ENCODE measurements at places on chromosomes 12 and 14.

DNA sequence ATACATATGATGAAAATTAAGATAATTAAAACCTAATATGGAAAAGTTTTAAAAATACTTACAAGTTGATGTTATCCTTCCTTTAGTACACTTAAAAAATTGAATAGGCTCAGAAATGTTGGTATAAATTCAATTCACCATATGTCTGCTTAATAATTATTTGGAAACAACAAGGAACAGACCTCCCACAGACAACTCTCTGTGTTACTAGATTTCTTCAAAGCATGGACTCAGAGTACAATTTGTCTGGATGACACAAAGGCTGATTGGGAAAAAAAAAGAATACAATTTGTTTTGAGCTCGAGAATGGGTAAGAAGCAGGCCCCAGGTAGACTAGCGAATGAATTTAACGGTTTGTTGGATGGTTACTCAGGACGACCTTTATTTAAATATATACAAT, 48.9 kb upstream of the BTG1 start:
- no peak for DNase-seq

DNA sequence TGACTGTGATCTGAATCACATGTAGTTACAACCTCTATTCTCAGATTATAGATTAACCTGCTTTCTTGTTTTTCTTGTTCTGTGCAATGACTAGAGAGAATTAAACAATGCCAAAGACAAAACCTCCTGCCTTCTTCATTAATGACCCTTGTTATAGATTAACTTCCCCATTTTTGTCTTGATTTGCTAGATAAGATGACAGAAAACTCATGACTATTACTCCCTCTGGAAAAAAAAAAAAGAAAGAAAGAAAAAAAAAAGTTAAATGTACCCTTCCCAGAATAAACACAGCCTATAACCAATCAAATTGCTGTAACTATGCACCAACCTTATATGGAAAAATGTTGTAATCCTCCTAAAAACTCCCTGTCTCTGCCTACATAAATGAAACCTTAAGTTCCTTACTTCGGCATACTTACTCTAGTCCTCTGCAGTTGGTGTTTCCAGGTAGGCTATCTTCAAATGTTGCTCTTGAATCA, 41.1 kb upstream of the PCED1B start:
- no peak for DNase-seq

GRCh38 chr14:102771144-102771543, 6.1 kb upstream of the TRAF3 start:
- DNase-seq, result no peak

DNA sequence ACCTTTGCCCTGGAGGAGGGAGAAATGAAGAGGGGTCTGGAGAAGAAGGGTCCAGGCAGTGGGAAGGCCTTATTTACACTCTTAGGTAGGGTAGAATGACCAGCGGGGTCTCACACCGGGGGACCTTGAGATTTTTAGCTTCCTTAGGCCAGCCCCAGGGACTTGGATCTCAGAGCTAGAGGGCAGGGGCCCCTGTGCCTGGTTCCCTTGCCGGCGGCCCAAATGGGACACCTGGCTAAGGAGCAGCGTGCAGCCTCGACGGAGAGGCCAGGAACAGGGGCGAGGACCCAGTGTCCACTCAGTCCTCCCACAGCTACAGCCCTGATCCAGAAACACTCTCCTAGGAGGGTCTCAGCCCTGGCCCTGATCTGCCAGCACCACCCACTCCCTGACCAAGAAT, 41.8 kb downstream of the DIO3 start:
- DNase-seq, result no peak

DNA sequence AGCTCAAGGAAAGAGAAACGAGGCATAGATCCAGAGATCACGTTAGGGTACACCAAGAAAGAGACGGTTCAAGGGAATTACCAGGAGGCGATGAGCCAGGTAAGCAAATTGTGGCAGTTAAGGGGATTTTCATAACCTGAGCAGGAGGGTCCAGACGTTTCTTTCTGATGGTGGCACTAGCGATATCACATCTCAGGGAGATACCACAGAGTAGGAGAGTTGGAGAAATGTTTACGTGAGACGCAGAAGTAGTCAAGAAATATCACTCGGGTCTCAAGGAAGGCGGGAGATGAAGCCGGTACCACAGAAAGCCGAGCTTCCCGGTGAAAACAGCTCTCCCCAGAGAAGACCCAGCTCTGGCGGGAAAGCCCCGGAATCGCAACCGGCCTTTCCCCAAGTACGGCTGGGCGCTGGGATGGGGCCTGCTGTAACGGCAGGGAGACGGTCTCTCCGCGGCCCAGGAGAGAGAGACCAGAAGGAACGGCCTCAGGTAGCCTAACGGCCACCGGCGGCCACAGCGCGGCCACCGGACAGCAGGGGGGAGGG, 485 bp downstream of the SENP1 start:
- no peak for DNase-seq

- no peak for DNase-seq
Measured at GRCh38 chr12:124655048-124655697, 87.8 kb upstream of the NCOR2 start.

DNA sequence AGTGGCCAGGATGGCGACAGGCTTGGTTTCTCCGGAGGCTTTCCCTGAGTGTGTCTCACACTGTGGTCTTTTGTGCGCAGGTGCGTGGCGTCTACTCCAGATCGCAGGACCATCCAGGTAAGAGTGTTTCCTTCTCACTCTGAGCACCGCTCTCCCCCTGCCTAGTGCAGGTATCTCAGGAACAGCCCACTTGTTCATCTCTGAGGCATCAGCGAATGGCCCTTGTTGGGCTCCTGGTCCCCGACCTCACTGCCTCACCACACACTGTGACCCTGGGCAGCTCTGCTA, 781 bp downstream of the ADGRD1 start:
- no peak for DNase-seq
